Uterus (tissue), 4 donors: ENCODE measurements at places on chromosomes 13 and 19. TPM values are rescaled to one million over a fixed set of nuclear protein-coding genes. Genes with fewer than 3 reads are reported as not detected.

DNA sequence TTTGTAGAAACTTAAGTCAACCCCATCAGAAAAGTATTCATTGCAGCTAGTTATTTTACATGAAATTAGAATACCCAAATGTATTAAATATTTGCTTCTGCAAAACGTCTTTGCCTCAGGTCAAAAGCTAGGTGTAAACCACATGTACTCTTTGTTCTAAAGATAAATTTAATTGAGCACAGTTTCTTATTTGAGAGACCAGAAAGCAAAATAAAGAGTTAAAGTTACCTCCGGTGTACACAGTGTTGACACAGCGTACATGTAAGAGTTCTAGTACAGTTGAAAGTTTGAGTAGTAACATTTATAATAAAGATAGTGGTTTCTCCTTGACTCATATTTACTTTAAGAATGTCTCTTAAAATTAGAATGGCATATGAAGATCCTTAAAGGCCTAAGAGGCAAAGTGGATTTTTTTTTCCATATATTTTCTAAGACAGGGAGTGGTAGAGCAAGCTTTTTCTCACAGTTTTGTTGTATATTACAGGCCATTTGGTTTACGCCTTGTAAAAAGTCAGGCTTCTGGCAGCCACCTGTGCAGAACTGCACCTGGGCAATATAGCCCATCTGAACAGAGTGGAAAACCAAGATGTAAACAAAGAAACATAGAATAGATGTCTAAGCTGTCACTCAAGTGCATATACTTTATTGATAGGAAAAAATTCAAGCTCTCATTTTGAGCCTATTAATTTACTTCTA is 2.9 kb downstream of the LRCH1 start:
- H3K27me3 ChIP-seq, result no peaks in the 10 kb centered on the region
- no peak for DNase-seq
- H3K36me3 ChIP-seq, result no peaks in the 10 kb centered on the region
- H3K4me3 ChIP-seq, result peak overlapping the region; percentile 98

DNA sequence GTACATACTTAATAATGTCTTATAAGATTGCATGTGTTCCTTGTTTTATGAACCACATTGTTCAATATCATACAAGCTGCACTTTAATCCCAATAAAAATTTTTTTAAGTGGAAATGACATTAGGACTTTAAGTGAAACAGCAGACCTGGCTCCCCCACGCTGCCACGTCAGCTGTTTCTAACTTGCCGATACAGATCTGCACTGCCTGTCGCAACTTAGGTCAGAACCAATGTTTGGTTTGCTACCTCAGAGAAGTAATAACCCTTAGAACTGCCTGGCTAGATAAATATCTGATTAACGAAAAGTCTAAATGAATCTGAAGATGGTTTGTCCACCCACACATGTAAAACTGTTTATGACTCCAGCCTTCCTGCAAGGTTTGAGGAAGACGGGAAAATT is 327.5 kb upstream of the DACH1 start:
- no peak overlapping the region for H3K27ac ChIP-seq
- H3K4me1 ChIP-seq, result no peaks in the 10 kb centered on the region
- H3K4me3 ChIP-seq, result no peak overlapping the region
- no peaks in the 10 kb centered on the region for H3K27me3 ChIP-seq
- no peaks in the 10 kb centered on the region for H3K36me3 ChIP-seq

Gene PDS5B
- 120 TPM for total RNA-seq

Gene TNFRSF19
- 74.2 TPM for total RNA-seq

- no peaks in the 10 kb centered on the region for H3K27me3 ChIP-seq
- no peak overlapping the region for H3K27ac ChIP-seq
- no peak overlapping the region for H3K4me3 ChIP-seq
- no peaks in the 10 kb centered on the region for H3K36me3 ChIP-seq
- no peak for DNase-seq
These were observed 67.3 kb downstream of the TRPM4 start for GRCh38 chr19:49224879-49225278.

DNA sequence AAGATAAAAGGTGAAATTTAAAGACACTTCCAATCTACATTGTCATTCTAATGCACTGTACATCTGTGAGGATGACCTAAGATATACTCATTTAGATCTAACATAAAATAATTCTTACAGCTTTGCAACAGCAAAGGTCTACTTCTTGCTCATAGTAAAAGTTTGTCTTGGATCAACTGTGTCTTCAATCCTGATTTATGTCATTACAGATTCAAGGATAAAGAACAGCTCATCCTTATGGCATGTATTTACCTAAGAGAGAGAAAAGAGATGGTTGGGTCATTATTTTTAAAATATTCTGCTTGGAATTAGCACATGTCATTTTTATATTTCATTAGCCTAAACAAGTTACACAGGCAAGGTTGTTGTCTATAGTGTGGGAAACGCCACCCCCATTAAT is 2193.1 kb downstream of the PCDH9 start:
- DNase-seq, result no peak
- no peaks in the 10 kb centered on the region for H3K27me3 ChIP-seq
- H3K36me3 ChIP-seq, result no peaks in the 10 kb centered on the region
- H3K4me1 ChIP-seq, result no peaks in the 10 kb centered on the region
- no peak overlapping the region for H3K4me3 ChIP-seq
- no peak overlapping the region for H3K27ac ChIP-seq

- no peaks in the 10 kb centered on the region for H3K27me3 ChIP-seq
- no peak for DNase-seq
- H3K36me3 ChIP-seq, result no peaks in the 10 kb centered on the region
- H3K27ac ChIP-seq, result no peak overlapping the region
- H3K4me3 ChIP-seq, result no peak overlapping the region
- H3K4me1 ChIP-seq, result no peaks in the 10 kb centered on the region
These were observed 12.1 kb upstream of the CEACAM8 start for GRCh38 chr19:42606660-42607351.

DNA sequence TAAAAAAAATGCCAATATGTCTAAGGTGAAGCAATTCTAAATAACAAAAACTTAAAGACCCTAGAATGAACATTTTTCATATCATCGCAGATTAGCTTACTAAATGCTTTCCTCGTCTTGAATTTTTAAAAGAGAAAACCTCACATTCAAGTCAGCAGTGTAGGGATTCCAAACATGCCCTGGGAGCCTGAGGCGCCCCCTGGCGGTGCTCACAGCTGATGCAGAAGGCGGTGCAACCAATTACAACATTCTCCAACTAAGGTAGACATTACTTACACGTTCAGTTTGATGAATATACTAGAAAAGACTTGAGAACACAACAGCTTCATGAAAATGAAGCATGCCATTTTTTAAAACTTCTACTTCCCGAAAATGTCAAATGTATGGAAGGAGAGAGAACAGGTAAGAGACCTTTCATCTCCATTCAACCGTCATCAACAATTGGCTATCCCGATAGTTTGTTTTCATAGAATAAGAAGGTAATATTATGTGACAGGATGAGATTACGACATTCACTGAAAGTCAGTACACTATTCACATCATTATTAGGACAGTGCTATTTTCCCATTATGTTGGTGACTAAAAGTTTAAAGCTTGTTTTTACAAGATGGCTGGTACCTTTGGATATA is 304.4 kb downstream of the DCLK1 start:
- H3K4me3 ChIP-seq, result no peak overlapping the region
- no peaks in the 10 kb centered on the region for H3K36me3 ChIP-seq
- DNase-seq, result no peak

- no peaks in the 10 kb centered on the region for H3K27me3 ChIP-seq
- H3K36me3 ChIP-seq, result no peaks in the 10 kb centered on the region
- no peaks in the 10 kb centered on the region for H3K4me1 ChIP-seq
- peak within 1 kb of the TSS; percentile 91 for H3K27ac ChIP-seq
These were observed at the start of gene CCDC122 for GRCh38 chr13:43878892-43879754. Gene CCDC122, minus strand, starts transcription at chr13:43879740. Its CDS starts 10,364 bp downstream, at chr13:43869376.

DNA sequence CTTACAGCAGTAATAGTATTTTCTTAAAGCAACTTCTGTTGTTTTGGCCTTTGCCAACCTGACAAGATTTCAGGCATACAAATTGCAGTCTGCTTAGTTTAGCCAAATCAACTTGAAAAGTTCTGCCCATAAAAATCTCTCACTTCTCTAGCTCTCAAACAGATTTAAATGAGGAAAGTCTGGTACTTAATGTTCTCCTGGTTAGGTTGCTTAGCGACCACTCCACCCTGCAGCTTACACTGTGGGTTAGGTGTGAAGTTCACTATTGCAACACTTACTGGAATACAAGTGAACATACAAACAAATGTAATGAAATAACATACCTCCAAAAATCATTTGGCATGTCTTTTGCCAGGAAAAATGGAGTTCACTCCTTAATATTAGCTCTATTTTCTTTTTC is 178.7 kb upstream of the PCDH9 start:
- DNase-seq, result no peak
- H3K27ac ChIP-seq, result no peak overlapping the region
- no peaks in the 10 kb centered on the region for H3K27me3 ChIP-seq
- no peak overlapping the region for H3K4me3 ChIP-seq
- no peaks in the 10 kb centered on the region for H3K4me1 ChIP-seq

Gene CGB5
- not detected for total RNA-seq

Gene DIAPH3
- total RNA-seq, result not detected
